Fibroblast of skin of right biceps (primary cell): ENCODE measurements at places on chromosomes 12 and 14.
A peak's percentile ranks its signal among the peaks of the same experiment; 100 is the strongest.

GRCh38 chr12:53953831-53954693, 641 bp upstream of the HOXC12 start:
- DNase-seq: no peak

DNA sequence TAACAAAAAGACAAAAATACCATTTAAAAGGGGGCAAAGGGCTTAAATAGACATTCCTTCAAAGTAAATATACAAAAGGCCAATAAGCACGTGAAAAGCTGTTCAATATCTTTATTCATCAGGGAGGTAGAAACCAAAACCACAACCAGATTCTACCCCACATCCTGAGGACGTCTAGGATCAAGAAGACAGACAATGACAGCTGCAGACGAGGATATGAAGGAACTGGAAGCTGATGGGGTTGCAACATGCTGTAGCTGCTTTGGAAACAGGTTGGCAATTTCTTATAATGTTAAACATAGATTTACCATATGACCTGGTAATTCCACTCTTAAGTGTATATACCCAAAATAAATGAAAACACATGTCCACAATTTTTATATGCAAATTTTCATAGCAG, 85.1 kb upstream of the C14orf180 start:
- no peak for DNase-seq

- no peak for DNase-seq
Observed at GRCh38 chr12:19778797-19779196, 339.5 kb downstream of the AEBP2 start.

GRCh38 chr14:71060825-71061455, 153.7 kb downstream of the PCNX1 start:
- no peak for DNase-seq

- peak; percentile 52 for DNase-seq
Observed at GRCh38 chr14:71741241-71741640, 191.0 kb upstream of the RGS6 start.

DNA sequence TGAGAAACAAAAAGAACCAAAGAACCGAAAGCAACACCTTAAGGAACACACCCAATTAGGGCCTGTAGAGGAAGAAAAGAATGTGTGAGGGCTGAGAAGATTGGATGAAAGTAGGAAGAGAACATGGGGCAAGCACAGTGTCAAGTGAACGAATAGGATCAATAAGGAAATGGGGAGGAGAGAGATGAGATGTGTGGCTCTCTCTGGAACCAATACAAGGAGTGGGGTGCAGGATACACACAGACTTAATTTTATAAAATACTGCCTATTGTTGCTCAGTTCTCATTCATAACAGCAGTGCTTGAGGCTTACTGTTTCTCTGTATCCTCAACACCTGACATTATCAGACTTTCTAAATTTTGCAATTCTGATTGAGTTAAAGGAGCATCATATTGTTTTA, 93.3 kb downstream of the MYRFL start:
- no peak for DNase-seq

DNA sequence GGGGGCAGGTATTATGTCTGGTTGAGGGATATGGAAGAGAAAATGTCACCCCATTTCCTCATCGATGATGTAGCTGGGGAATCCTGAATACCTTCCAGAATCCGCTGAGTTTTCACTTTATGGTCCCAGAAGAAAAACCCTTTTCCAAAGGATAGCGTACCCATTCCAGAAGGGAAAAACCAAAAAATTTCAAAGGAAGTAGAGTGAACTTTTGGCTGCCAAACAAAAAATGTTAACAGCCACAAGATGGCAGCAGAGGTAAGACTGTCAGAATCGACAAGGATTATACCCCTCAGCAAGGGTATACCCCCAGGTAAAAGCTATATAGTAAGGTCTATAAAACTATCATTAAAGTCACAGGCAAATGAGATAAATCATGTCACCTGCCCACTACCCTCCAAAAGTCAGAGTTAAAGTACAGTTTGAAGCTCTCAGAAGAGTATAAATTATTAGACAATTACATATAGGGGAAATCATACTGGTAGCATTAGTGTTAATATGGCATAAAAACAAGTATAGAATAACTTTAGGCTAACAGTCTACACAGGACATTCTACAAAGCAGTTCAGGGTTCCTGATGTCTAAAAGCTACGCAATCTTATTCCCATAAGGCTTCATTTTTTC, 18.0 kb downstream of the ACIN1 start:
- peak; percentile 33 for DNase-seq

- DNase-seq: no peak
Observed at GRCh38 chr14:99065551-99065950, 206.4 kb downstream of the BCL11B start.

GRCh38 chr12:23556661-23557060, 392.8 kb downstream of the SOX5 start:
- no peak for DNase-seq
